Activated CD4-positive, CD25-positive, alpha-beta regulatory T cell treated with anti-CD3 and anti-CD28 coated beads, Interleukin-2, amount 50 U/mL, for 72 hours (primary cell): ENCODE measurements at places on chromosomes 1 and 21.

- no peak for DNase-seq
Measured at GRCh38 chr1:156727492-156727891, 777 bp upstream of the METTL25B start.

GRCh38 chr1:20108366-20109123 lies 10.8 kb downstream of the PLA2G2D start:
- DNase-seq, result no peak

GRCh38 chr1:17557986-17558385 lies 18.5 kb downstream of the ARHGEF10L start:
- no peak for DNase-seq

- DNase-seq, result peak; percentile 45
Measured at GRCh38 chr21:39867198-39867650, at the start of gene PCP4. Gene PCP4, plus strand, starts transcription at chr21:39867438. Its CDS starts 64 bp downstream, at chr21:39867502.

DNA sequence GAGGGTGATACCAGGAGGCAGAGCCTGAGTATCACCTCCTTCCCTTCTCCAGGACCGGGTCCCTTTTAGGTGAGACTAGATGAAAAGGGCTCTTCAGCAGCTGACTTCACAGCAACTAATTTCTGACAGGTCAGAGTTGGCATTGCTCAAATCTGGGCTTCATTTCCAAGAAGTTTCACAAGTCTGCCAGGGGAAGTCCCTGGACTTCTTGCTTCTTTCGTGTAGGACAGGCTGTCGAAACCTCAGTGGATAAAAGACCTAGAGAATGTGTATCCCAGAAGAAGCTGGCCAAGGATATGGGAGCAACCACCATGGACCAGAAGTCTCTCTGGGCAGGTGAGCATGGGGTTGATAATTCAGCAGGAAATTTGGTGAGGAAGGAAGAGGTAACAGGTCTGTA lies at the start of gene CHI3L2:
Gene CHI3L2, plus strand, starts transcription at position 280 of the 400 bp plus-strand sequence. Its CDS starts 17 bp downstream, at position 297.
- no peak for DNase-seq

- no peak for DNase-seq
Measured at GRCh38 chr1:20255666-20256065, 35.0 kb upstream of the VWA5B1 start.

DNA sequence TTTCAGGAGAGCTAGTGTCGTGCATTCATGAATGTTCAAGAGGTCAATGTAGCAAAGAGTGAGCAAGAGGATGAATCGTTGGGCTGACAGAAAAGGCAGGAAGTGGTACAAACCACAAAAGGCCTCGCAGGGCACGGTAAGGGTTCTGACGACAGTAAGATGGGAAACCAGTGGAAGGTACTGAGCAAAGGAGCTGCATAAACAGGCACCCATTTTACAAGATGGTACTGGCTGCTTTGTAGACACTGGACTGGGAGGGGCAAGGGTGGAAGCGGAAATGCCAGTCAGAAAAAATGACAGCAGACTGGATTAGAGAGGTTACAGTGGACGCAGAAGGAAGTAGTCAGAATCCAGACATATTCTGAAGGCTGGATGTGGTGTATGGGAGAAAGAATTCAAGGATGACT lies 123.5 kb downstream of the PTPN14 start:
- peak; percentile 59 for DNase-seq

GRCh38 chr1:168121401-168122011 lies 15.2 kb downstream of the GPR161 start:
- DNase-seq, result no peak
